Naive thymus-derived CD4-positive, alpha-beta T cell (primary cell): ENCODE measurements at places on chromosomes 5 and 9. TPM values are rescaled to one million over a fixed set of nuclear protein-coding genes. Genes with fewer than 3 reads are reported as not detected.

Gene BDP1
- 32.3 and 35.3 TPM in 2 replicates for total RNA-seq

Gene FBLL1
- not detected in 2 replicates for total RNA-seq

Gene SLC6A3
- 0.07 TPM in 1 of 2 replicates, not detected in the other for total RNA-seq

Gene SAXO1
- 0.27 TPM for total RNA-seq

Gene CD72
- 6.8 and 8.7 TPM in 2 replicates for total RNA-seq

Gene PHF24
- not detected for total RNA-seq

Gene TESK1
- 25.4 TPM for total RNA-seq

Gene NTRK2
- total RNA-seq: not detected

Gene RNF183
- total RNA-seq: not detected

Gene ARHGEF39
- 0.11 TPM for total RNA-seq

Gene HTR1A
- total RNA-seq: not detected

Gene DNM1
- total RNA-seq: 0.79 TPM

Gene MYORG
- 1.4 and 1.7 TPM in 2 replicates for total RNA-seq

Gene P4HA2
- total RNA-seq: 0.30 TPM

Gene NIPAL4
- total RNA-seq: 1.6 TPM

Gene IGFBPL1
- total RNA-seq: not detected

Gene PCA3
- total RNA-seq: not detected

Gene GARIN3
- total RNA-seq: not detected

Gene NME5
- not detected in 2 replicates for total RNA-seq

Gene KDM4C
- total RNA-seq: 91.3 TPM

Gene PLAC8L1
- total RNA-seq: 1.5 TPM

Gene GABRA1
- not detected for total RNA-seq

Gene TAF11L5
- total RNA-seq: not detected

Gene ARID3C
- 0.36 and 0.46 TPM in 2 replicates for total RNA-seq

Gene MED7
- total RNA-seq: 18.5 TPM

Gene CD274
- total RNA-seq: 7.8 TPM

Gene NMUR2
- total RNA-seq: not detected

Gene OR1Q1
- total RNA-seq: not detected in 2 replicates

Gene SH2D3C
- 61.8 and 62.0 TPM in 2 replicates for total RNA-seq

Gene F2R
- 8.2 TPM for total RNA-seq

Gene CARTPT
- not detected for total RNA-seq

Gene KLHL3
- 26.6 TPM for total RNA-seq

Gene PROB1
- total RNA-seq: 0.58 TPM

Gene LCN1
- not detected for total RNA-seq

Gene PDE8B
- not detected for total RNA-seq

Gene HARS2
- 56.8 TPM for total RNA-seq

Gene CDH6
- total RNA-seq: not detected in 2 replicates

Gene FBXL7
- not detected in 2 replicates for total RNA-seq

Gene SMIM27
- 25.7 TPM for total RNA-seq

Gene ADAMTS19
- total RNA-seq: not detected
